Naive thymus-derived CD4-positive, alpha-beta T cell (primary cell): ENCODE measurements at places on chromosomes 7 and 10.
A peak's percentile ranks its signal among the peaks of the same experiment; 100 is the strongest.

- DNase-seq = no peak
Measured at GRCh38 chr10:76291175-76291574, 859.8 kb downstream of the LRMDA start.

GRCh38 chr10:13706604-13707003 is 119.8 kb downstream of the PRPF18 start:
- DNase-seq = no peak

DNA sequence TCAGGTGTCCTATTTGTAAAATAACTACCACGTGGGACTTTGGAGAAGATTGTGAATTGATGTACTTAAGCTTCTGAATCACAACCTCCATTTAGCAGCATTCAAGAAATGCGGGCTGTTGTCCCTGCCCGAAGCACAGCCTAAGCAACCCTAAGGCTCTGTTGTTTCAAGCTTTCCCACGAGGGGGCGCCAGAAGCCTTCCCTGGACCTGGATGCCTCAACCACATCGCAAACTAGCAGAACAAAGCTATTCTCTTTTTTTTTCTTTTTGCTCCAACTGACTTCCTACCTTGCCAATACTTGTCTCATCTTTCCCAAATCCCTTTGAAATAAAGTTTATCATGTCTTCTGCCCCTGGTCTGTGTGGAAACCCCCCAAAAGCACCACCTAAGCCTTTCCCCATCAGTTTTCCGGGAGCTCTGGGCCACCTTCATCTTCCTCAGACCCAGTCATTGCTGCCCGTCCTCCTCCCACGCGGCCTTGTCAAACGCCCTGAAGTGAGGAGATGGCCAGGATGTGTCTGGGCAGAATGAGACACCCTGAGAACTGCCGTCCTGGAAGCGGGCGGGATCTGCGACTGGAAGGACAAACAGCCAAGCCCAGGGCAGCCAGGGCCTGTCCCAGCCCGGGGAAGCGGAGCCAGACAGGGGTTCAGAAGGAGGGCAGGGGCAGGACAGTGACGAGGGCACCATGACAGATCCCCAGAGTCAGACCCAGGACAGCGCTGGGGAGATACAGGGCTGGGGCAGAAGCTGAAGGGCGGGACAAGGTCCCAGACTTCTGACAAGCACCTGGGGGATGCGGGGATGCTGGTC is 112.7 kb downstream of the SLIT1 start:
- peak; percentile 77 for DNase-seq

GRCh38 chr7:80453699-80454340 is 58.0 kb downstream of the GNAT3 start:
- DNase-seq = no peak

GRCh38 chr7:128108641-128109423 is 77.6 kb upstream of the LRRC4 start:
- DNase-seq = peak; percentile 77

- DNase-seq = no peak
Measured at GRCh38 chr7:43915907-43916306, 9.5 kb upstream of the URGCP start.

GRCh38 chr7:137366995-137367394 is 23.5 kb upstream of the PTN start:
- no peak for DNase-seq

DNA sequence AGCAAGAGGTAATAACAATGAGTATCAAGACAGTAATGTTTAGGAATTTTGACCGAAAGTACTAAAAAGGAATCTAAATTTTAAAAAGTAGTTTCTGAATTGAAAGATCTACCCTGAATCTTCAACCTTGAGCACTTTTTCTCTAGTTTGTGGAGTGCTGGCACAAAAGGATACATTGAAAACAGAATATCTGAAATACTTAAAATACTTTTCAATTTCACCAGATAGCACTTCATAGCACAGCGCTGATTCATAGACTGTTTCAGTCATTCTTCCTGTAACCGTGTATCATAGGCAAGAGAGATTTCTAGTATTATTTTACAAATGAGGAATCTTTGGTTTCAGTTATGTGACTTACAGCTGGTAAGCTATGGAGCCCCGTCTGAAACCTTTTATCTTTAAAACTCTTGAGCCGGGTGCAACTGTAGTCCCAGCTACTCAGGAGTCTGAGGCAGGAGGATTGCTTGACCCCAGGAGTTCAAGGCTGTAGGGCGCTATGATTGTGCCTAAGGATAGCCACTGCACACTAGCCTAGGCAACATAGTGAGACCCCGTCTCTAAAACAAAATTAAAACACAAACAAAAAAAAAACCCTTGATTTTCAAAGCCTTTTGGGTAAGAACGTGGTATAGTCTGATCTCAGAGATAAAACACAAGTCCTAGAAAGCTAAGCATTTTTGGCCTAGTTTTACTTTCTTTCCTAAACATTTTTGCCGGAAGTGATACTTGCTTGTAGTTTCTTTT is 35.1 kb downstream of the FHIP2A start:
- no peak for DNase-seq

- DNase-seq = no peak
Measured at GRCh38 chr7:15932318-15932717, 245.8 kb upstream of the MEOX2 start.

DNA sequence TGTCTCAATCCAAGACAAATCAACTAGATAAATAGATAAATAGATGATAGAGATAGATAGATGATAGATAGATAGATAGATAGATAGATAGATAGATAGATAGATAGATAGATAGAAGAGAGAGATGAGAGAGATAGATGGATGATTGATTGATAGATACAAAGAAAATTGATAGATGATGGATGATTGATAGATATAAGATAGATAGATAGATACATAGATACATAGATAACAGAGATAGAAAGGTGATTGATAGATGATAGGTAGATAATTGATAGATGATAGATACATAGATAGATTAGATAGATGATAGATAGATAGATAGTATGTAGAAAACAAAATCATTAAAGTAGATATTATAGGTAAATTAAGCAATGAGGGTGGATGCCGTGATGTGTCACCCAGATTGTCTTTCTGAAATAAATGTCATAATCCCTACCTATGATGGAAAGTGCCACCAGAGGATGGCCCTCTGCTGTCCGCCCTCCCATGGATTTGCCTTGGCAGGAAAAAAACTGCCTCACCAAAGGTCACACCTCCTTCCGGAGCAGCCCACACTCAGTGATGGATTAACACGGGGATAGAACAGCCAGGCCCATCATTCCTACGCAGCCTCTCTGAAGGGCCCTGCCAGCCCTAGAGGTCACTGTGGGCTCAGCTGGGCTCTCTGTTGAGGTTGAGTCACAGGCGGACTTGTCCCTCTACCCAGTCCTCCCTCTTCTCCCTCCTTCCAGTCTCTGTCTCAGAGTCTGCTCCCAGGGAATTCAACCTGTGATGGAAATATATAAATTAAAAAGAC is 50.8 kb downstream of the KCNH2 start:
- DNase-seq = no peak

GRCh38 chr10:88244781-88245625 is 338.1 kb downstream of the RNLS start:
- no peak for DNase-seq

DNA sequence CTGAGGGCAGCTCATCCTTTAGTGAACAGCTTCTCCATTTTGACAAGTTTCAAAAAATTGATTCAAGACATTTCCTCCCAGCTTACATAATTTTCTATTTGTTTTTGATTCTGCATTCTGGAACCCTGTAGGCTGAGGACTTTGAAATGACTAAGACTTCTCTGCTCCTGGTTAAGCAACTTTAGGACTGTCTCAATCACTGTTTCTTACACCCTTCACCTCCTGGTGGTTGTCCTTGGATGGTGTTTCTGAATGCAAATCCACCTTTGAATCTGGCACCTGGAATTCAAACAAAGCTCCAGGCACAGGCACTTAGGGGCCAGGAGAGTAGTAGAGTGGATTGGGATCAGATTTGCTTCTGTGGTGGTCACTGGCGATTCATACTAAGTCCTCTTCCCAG is 595.5 kb downstream of the LRMDA start:
- DNase-seq = no peak

DNA sequence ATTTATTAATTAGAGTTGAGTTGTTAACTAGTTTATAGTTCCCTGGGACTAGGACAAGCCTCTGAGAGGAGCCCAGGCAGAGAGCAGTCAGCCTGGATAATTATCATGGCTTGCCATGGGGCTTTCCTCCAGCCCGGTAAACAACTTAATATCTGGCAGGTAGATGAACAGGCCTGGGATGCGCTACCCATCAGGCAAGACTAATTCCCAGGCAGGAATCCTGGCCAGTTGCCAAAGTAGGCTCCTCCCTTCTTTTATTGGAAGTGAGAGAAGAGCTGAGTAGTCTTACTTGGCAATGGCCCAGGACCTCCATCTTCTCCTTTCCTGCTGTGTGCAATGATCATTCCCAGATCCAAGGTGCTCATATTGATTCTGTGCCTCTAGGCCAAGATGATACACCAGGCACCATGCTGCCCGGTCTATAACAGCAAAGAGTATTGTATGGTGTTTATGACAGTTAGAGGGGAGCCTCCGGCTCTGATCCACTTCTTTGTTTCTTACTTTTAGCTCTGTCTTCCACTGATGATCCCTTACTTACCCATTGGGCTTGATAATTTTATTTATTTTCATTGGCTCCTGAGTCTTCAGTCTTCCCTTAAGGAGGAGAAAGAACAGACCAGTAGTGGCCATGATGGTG is 408.7 kb downstream of the REEP3 start:
- no peak for DNase-seq

DNA sequence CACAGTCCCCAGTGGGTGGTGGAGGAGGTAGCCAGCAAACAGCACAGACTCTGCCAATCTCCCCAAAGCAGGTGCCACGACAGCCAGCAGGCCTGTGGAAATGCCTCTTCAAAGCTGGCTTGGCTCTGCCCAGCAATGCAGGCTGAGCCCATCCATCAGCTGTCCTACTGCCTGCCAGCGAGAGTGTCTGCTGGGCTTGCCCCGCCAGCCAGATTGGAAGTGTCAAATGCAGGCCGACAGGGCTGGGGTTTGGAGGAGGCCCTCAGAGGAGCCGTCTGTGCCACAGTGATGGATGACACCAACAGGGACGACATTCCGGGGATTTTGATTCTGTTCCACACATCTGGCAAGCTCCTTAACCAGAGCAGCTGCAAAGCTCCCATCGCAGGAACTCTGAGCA is 16.7 kb downstream of the HABP2 start:
- DNase-seq = no peak

DNA sequence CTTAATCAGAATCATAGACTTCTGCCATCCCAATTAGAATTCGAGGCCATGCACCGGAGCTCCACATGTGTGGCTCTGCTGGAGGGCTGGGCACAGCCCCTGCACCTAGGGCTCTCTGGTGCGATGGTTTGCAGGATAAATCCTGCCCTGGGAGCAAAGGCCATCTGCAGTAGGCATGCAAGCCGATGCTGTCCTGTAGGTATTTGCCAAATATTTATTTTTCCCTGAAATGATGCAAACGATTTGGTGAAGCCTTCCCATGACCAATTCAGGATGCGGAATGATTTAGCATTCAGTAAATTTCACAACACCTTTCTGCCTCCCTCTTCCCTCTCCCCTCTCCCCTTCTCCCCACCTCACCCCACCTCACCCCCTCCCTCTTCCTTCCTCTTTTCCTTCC is 170.6 kb downstream of the EBF3 start:
- no peak for DNase-seq

DNA sequence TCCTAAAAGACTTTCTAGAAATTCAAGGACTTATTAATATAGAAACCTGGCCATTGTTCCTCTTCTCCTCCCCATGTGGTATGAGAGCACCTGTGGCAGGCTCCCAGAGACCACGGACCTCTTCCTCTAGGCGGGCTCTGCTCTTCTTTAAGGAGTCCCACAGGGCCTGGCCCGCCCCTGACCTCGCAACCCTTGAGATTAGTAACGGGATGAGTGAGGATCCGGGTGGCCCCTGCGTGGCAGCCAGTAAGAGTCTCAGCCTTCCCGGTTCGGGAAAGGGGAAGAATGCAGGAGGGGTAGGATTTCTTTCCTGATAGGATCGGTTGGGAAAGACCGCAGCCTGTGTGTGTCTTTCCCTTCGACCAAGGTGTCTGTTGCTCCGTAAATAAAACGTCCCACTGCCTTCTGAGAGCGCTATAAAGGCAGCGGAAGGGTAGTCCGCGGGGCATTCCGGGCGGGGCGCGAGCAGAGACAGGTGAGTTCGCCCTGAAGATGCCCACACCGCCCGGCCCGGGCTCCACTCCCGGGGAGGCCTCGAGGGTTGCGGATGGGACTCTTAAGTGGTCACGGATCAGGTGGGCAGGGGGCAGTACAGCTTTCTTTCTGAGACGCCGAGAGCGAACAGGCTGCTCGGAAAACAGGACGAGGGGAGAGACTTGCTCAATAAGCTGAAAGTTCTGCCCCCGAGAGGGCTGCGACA is at the start of gene SLC26A4:
Gene SLC26A4 (plus strand): TSS at position 448 of the 700 bp plus-strand sequence. CDS start 814 bp downstream, outside the sequence.
- no peak for DNase-seq

DNA sequence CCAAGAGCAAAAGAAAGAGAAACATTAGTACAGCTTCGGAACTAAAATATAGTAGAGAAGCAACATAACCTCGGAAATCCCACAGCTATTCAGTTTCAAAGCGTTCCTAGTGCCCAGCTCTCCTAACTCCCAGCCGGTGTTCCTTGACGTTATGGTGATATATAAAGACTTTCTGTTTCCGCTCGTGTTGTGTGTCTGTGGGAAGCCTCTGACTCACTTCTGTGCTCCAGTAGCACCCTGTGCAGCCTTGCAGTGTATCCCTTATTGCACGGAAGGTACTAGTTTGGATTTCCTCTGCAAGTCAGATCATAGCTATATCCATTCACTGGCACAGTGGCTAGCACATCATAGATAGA is 535 bp downstream of the ASAH2B start:
- peak; percentile 1 for DNase-seq

DNA sequence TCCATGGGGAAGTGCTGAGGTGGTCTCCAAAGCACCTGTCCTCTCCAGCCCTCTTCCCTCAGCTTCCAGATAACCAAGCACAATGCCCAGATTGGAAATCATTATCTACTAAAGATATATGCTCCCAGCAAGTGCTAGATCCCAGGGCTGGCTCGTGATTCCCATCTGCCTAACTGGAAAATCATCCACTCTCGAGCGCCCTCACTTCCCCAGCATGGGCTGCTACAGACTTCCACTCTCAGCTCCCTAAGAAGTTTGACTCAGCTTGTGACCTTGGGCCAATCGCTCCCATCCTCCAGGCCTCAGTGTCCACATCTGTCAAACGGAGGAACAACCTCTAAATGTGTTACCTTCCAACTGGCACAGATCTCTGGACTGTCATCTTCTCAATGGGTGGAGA is 112.4 kb upstream of the ZMIZ1 start:
- no peak for DNase-seq

DNA sequence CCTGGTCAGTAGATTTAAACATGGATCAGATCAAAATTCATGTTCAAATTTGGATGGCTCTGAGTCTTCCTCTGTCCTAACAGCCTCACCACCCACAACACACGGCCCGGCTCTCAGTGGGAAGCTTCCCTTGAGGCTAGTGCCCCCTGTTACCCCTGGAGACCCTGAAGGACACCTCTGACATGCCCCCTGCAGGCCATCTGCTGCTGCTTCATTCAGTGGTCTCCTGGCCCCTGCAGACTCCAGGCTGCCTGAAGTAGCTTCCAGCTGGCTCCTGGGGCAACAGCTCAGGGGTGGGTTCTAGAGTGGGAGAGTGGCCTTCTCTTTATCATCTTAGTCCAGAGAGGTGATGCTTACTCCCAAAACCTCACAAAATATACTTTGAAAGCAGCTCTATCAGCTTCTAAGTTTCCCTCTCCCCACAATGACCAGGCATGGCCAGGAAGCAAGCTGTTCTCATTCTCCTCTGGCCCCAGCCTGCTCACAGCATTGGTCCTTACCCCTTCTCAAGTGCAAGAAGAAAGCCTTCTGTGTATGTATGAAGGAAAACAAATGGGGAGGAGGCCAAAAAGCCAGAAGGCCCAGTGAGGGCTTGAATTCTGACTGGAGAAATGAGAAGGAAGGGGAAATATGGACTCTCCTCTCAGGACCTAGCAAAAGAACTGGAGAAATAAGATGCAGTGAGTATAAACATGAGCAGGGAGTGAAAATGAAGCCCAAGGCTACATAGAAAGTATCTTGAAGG is 189.6 kb upstream of the INHBA start:
- DNase-seq = no peak
